ENCODE measurements at places on chromosomes 7 and 10.

- no peak for DNase-seq
Observed at GRCh38 chr10:103766751-103767505, 88.4 kb downstream of the SH3PXD2A start.

- no peak for DNase-seq
Observed at GRCh38 chr10:95225136-95225535, 31.1 kb downstream of the ACSM6 start.

DNA sequence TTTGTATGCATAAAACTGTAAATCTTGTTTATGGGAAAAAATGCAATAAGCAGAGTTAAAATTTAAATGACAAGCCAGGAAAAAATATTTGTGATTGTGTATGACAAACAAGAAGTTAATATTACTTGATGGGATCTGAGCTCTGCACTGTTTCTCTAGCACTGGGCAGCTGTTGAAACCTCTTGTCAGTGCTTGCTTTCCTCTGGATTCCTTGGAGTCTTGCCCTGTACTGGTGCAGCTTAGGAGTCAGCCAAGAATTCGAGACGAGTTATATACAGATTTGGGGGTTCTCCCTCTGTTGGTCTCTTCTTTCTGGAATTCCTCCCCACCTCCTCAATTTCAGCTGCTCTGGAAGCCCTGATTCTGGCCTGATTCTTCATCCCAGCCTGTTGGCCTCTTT lies 24.3 kb upstream of the OPN4 start:
- DNase-seq: no peak

DNA sequence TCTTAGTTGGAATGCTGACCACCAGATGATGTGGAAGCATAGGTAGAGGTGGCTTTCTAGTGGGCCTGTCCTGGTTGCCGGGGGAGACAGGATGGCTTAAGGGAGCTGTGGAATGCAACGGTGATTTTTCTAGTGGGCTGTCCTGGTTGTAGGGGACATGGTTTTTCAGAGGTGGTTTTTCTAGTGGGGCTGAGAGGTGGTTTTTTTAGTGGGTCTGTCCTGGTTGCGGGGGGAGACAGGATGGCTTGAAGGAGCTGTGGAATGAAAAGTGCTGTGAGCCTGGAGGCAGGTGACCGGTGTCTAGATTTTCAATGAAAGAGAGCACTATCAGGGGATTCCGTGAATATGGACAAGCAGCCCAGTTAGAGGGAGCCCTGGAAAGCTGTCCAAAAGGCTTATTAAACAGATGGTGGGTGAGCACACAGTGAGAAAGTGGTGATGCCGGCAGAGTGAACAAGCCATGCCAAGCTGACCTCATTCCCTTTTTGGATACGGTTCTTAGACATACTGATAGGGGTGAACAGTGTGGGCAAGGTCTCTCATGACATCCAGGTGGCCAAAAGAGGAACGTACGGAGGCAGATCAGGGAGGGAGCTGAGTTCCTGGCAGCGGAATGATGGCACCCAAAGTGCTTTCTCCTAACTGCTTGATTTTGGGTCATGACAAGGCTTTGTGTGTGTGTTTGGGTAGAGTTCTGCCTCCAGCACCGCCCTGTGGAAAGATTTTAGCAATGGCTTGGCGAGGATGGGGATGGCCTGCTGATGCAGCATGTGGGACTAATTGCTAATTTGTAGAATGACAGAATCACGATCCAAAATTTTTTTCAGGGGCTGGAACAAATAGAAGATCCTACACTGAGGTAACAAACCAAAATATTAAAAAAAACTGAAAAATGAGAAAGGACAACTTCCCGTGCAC lies 126.6 kb downstream of the TMEM178B start:
- DNase-seq: no peak

DNA sequence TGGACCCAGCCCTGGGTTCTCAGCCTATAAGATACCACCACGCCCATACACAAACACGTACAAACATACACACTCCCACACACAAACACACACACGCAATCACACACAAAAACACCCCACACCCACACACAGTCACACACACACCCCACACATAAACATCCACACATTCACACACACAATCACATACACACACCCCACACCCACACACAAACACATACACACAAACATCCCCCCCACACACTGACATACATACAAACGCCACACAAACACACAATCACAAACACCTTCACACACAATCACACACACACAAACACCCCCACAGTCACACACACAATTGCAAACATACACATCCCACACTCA lies 79.3 kb upstream of the CPXM2 start:
- no peak for DNase-seq

- DNase-seq: no peak
Observed at GRCh38 chr10:8298896-8299570, 244.5 kb downstream of the GATA3 start.

DNA sequence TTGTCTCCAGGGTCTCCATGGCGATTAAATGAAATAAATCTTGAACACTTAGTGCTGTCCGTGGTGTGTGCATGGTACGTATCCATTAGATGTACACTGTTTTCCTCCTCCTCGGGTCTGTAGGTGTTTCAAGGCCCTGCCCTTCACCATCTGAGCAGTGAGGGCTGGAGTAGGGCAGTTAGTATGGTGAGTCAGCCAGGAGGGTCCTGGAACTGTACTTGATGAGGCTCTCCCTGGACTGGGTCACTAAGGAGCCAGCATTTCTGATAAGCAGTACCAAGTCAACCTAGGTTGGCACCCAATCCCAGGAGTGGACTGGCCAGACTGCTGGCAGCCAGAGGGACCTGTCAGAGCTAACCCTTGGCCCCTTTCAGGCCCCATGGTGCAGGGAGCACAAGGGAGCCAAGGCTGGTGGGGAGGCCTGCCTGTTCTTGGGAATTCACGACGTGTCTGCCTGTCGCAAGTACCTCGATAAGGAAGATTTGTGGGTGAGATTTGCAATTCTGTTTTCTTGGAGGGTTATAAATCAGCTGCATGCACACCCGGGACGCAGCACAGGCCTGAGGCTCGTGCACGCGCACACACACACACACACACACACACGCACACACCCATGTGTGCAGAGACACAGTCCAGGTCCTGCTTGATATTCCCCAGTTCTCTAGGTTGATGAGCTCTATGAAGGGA lies 114.2 kb downstream of the ZMIZ1 start:
- DNase-seq: no peak

DNA sequence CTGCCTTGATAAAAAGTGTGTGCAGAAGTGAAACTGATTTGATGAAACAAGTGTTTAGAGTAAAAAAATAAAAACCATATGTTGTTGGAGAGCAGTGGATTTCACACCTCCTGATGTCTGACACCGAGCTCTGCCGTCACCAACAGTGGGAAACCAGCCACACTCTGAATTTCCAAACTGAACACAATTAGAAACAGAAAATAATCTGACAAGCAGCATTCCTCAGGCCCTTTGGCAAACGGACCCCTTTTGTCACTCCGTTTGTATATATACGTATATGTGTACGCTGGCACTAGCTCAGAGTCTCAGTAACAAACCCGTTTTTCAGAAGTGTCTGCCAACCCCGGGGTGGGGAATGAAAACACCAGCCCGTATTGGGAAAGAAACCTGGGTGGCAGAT lies 32.4 kb downstream of the TACC2 start:
- no peak for DNase-seq

DNA sequence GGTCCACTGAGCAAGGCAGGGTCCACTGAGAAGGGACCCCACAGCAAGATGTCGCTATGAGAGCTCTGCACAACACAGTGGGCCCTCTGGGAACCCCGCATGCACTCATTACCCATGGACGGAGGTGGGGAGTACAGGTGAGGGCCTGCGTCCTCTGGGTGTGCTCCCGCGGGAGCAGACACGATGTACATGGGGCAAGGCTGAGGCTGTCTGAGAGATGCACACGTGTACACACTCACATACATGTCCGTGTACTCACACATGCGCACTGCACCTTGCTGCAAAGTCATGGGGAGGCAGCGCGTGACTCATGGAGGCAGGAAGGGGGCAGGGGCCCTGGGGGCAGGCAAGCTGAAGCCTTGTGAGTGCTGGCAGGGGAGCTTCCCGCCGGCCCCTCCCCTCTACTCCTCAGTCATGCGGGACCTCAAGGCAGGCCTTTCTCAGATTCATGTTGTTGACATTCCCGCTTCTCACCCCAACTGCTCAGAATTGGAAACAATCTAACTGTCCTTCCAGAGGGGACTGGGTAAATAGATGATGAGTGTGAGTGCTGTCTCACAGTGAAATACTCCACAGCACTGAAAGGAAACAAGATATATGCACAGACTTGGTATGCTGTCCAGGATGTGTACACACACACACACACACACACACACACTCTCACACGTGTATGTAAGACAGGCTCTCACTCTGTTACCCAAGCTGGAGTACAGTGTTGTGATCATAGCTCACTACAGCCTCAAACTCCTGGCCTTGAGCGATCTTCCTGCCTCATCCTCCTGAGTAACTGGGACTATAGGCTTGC lies 40.0 kb downstream of the GOLGA7B start:
- DNase-seq: no peak
